ENCODE measurements at places on chromosomes 3 and 15.

DNA sequence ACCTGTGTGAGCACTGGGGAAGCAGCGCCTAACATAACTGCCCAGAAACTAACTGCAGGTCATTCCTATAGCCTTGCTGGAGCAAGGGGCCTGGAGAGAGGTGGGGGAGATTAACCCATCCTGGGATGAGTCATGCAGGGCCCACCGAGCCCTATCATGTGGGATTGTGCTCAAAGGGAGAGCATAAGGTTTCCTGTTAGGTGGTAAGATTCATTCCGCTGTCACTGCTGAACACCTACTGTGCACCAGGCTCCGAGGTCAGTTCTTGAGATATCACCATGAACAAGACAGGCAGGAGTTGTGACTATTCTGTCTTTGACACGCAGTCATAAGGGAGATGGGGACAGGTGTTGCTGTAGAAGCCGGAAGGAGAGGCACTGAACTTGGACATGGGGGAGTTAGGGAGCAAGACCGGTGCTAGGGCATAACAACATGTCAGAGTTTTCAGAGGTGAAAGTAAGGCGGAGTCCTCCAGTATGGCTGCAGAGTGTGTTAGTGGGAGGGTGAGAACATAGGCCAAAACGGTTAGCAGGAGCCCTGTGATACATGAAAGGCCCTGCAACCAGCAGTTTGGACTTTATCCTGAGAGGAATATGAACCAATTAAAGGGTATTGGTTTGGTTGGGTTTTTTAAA lies 2.4 kb downstream of the SLC25A38 start:
- DNase-seq, result no peak

DNA sequence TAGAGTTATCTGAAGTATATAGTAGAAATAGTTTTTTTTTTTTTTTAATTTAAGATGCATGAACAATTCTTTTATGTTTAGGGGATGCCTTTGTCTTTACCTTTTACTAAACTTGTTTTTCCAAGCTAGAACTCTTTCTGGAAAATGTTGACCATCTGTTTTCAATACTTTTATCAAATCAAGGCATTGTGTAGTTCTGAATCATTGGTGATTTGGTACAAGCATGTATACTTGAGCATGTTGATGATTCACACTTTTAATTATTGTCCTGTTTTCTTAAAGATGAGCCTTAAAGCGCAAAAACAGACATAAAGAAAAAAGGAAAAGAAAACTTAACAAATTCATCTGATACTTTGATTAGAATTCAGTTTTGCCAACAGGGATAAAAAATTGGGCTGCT lies 28.3 kb downstream of the PDCD6IP start:
- no peak for DNase-seq

- DNase-seq, result no peak
These were observed 125.4 kb upstream of the CPNE4 start for GRCh38 chr3:132160198-132160597.

- no peak for DNase-seq
These were observed 47.6 kb downstream of the RAP2B start for GRCh38 chr3:153209596-153209995.

DNA sequence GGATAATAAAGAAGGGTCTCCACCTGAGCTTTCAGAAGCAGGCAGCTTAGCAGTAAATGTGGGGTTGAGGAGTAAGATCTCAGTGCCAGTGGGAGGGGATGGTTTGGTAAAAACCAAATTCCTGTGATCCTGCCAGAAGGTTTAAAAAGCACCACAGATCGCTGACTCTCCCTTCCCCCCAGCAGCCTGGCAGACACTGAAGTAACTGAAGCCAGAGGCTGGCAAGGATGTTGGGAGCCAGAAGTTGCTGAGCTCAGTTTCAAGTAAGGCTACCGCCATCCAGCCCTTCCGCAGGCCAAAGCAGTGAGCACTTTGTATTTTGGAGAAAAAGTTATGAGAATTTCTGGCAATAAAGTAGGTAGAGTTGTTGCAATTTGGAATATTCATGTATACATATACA lies 246.4 kb downstream of the ZNF621 start:
- DNase-seq, result no peak

- DNase-seq, result no peak
These were observed 1163.5 kb downstream of the ROBO1 start for GRCh38 chr3:78604341-78604740.

DNA sequence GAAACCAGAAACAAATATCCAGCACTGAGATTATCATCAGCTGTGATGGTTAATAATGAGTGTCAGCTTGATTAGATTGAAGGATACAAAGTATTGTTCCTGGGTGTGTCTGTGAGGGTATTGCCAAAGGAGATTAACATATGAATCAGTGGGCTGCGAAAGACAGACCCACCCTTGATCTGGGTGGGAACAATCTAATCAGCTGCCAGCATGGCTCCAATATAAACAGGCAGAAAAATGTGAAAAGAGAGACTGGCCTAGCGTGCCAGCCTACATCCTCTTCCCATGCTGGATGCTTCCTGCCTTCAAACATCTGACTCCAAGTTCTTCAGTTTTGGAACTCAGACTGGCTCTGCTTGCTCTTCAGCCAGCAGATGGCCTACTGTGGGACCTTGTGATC lies 869.5 kb downstream of the SI start:
- no peak for DNase-seq

GRCh38 chr3:74067296-74067695 lies 442.6 kb upstream of the PDZRN3 start:
- no peak for DNase-seq

GRCh38 chr3:94616833-94617232 lies 554.0 kb downstream of the NSUN3 start:
- no peak for DNase-seq

GRCh38 chr3:70800951-70801350 lies 488.5 kb upstream of the MDFIC2 start:
- no peak for DNase-seq

GRCh38 chr15:40060236-40060961 lies 21.4 kb upstream of the SRP14 start:
- DNase-seq, result no peak

DNA sequence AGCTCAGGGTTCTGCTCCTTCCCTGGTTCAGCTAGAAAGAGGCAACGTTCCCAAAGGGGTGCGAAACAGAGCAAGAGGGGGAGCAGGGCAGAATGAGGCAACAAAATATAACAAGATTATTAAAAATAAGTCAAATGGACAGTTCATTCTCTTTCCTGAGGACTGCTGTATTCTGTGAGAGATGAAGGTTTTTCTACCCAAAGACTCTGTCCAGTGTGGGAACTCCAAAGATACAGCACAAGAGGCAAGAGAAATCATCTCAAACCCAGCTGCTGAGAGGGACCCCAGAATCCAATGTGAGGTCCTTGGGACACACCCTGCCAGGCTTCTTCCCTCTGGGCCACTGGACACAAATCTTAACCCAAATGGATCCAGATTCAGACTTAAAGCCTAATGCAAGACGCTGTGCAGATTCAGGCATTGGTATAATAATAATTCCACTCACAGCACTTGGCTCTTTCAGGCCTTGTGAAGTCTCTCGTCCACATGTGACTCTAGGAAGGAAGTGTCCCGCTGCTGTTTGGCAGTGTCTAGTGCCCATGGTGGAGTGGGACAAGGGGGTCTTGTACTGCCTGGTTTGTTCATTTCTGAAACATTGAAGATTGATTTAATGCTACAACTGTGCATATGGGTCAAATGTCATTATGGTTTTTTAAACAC lies 14.5 kb upstream of the ARHGAP31 start:
- no peak for DNase-seq

GRCh38 chr3:23607184-23607847 lies 198.4 kb upstream of the UBE2E1 start:
- DNase-seq, result no peak

GRCh38 chr3:142844339-142844977 lies 44.4 kb downstream of the PCOLCE2 start:
- no peak for DNase-seq

DNA sequence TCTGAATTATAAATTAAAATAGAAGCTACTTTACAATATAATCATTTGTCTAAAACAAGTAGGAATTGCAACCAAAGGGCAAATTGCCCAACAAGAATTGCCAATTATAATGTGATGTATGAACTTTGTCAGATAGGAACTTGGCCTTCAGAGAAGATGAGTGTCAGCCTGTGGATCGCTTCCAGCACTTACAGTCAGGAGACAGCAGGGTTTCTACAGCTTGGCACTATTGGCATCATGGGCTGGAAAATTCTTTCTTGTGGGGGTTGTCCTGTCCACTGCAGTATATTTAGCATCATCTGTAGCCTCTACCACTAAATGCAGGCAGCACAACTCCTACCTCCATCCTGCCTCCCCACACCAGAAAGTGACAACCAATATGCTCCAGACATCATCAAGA lies 48.1 kb upstream of the CRBN start:
- DNase-seq, result no peak

- DNase-seq, result no peak
These were observed 389 bp downstream of the ARPC4 start for GRCh38 chr3:9793161-9793781.

DNA sequence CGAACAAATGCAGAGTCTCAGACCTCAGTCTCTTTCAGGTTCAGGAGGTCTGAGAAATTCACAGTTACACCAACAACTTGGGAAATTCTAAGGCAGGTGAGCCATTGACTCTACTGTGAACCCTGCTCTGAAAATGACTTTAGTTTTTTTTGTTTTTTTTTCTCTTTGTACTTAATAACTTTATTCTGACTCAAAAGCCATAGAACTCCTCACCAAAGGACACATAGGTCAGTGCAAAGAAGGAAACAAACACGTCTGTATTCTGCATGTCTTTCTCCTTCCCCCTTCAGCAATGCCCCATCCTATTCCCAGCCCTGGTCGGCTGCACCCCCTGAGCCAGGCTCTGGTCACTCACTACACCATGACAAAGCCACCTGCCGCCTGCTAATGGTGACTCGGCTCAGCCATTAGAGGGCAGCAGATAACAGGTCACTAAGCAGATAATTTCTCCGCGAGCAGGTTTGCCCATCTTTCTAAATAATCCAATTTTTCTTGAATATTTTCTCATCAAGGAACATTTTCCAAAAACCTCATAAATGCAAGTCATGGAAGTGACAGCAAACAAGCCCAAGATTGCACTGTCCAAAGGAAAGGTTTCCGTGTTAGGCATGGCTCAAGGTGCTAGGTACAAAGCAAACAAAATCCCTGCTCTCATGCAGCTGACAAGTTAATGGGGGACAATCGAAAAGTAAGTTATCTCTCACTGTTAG lies 37.7 kb downstream of the TM4SF4 start:
- no peak for DNase-seq

- no peak for DNase-seq
These were observed 31.6 kb upstream of the UBE2Q2 start for GRCh38 chr15:75811626-75812025.

- no peak for DNase-seq
These were observed 41.6 kb upstream of the CNOT10 start for GRCh38 chr3:32643354-32643753.

DNA sequence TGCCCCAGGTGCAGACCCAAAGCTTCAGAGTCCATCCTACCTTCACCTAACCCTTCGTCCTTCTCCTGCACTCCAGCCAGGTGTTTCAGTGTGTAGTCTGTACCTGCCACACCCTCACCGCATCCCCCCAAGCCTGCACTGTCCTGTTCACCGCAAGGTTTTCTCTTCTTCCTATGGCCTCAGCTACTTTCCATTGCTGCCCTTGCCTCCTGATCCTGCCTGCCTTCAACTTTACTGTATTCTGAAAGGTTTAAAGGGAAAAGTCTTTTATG lies 9.3 kb downstream of the GPR160 start:
- no peak for DNase-seq

DNA sequence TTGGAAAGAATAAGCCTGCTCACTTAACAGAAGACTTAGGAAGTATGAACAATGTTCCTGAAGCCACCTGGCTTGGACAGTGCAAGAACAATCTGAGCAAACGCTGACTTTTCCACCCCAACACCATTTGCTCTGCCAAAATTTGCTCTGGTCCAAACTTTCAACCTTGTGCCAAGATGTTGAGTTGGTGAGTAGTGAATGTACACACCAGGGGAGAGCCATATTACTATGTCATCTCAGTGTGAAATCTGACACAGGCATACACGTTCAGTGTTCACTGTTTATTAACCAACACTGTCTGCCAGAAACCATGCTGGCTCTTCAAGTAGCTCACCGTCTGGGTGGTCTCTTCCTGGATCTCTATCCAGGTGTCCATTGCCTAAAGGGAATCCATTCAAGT lies 152.9 kb upstream of the LPP start:
- no peak for DNase-seq

DNA sequence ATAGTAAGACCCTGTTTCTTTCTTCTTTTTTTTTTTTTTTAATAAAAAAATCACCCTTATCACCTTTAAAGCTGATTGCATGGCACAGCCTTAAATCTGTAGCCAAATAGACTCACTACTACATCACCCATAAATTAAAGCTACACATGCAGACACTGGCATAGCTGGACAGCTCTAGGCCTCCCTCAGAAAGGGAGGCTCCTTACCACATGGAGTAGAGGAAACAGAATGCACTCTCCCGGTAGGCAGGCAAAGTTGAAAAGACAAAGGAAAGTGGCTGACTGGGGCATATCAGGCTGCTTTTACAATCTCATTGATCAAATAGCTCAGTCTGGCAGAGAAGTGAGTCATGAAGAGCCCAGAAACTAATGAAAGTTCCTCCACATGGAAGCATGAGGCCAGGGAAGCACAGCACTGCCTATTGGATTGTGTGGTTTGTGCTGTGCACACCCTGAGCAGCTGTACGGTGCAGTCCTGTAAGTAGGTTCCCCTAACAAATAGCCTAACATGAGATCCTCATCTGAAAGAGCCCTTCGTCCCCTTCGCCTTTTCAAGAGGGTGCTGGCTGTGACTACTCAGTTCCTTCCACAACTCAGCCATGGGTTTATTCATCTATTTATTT lies 32.7 kb upstream of the FAM98B start:
- DNase-seq, result no peak

DNA sequence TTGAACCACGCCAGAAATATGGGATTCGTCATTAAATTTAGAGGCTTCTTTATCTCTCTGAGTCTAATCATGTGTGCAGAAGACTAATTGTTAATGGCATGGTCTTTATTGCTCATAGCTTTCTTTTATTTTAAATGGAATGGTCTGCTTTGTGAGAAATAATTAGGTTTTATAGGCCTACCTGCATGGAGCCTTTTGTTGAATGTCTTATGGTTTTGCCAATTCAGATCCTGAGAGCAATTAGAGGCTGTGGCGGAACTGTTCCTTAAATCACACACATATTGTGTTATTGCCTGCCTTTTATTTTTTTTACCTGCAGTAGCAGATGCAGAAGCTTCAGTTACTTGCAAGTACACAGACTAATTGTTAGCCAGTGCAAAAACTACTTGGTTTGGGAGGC lies 306.2 kb downstream of the NLGN1 start:
- DNase-seq, result no peak

GRCh38 chr3:171375666-171376595 lies 84.3 kb downstream of the TNIK start:
- no peak for DNase-seq
